ENCODE measurements at places on chromosomes 5 and 9.

DNA sequence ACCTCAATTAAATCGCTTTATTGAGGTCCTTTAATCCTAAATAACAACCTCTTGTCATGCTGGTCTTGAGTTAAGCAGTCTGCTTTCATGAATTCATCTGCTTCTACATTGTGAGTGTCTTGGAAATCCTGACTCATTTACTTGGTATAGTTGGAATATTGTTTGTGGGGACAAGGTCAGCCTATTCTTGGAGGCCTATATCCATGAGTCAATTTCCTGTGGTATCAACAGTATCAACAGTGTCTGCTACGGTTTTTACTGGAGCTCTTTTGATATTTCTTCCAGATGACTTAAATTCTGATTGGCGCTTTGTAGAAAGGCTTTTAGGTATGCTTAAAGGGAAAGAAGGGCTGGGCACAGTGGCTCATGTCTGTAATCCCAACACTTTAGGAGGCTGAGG lies 71.2 kb upstream of the PARP8 start:
- DNase-seq, result no peak

- DNase-seq, result no peak
Measured at GRCh38 chr5:126189862-126190261, 233.3 kb upstream of the GRAMD2B start.

GRCh38 chr9:126205265-126205664 lies 121.4 kb upstream of the MVB12B start:
- DNase-seq, result no peak

GRCh38 chr5:20445326-20445860 lies 457.4 kb upstream of the CDH18 start:
- no peak for DNase-seq

DNA sequence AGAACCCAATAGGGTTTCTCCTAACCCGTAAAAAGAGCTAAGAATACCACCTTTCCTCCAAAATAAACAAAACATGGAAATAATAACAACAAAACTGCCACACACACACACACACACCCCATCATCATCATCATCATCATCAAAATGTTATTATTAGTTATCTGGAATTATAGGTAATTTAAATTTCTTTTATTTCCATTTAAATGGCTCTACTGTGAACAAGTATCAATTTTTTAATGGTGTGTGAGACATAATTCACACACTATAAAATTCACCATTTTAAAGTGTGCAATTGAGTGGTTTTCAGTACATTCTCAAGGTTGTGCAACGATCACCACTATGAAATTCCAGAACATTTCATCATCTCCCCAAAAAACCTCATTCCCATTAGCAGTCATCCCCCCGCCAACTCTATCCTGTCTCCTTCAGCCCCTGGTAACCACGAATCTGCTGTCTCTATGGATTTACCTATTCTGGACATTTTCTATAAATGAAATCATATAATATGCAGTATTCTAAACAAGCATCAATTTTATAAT lies 172.7 kb downstream of the ROR2 start:
- no peak for DNase-seq

- no peak for DNase-seq
Measured at GRCh38 chr5:123412206-123412605, 11.0 kb downstream of the CEP120 start.

- no peak for DNase-seq
Measured at GRCh38 chr5:79851391-79851863, 139.6 kb downstream of the MTX3 start.

- DNase-seq, result no peak
Measured at GRCh38 chr9:137833721-137834613, 43.6 kb upstream of the CACNA1B start.

GRCh38 chr9:115445655-115446054 lies 327.7 kb upstream of the TNC start:
- no peak for DNase-seq

DNA sequence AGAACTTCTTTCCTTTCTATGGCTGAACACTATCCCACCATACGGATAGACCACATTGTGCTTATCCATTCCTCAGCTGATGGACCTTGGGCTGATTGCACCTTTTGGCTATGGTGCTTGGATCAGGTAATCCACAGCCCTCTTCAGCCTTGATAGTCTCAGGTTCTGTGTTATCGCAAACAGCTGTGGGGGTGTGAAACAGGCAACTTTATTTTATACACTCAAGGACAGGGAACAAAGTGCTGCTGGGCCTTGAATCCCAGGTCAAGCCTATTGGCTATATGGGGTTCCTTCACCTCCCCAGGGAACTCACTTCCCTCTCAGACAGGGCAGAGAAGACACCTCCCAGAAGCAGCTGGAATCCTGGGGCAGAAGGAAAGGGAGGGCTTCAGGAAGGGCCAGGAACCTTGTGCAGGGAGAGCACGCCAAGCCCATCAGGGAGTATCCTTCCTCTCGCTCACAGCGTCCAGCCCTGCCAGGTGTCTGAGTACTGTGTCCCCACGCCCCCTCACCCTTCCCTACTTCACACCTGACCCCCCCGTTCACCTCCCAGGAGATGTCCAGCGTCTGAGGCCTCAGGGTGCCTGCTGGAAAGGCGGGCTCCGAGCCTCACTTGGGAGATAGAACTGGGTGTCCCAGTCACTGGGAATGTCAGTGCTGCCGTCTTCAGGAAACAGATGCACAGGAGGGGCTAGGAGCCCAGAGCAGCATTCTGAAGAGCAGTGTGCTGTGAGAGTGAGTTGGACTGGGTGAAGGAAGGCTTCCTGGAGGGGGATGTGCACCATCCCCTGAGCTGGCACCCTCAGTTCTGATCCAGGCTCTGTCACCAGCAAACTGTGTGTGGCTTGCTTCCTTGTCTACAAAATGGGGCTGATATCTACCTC lies 32.8 kb downstream of the AFAP1L1 start:
- DNase-seq, result no peak

GRCh38 chr9:81847181-81847915 lies 80.9 kb upstream of the SPATA31D4 start:
- DNase-seq, result no peak

- DNase-seq, result no peak
Measured at GRCh38 chr9:13278023-13278367, 1.5 kb downstream of the MPDZ start.

DNA sequence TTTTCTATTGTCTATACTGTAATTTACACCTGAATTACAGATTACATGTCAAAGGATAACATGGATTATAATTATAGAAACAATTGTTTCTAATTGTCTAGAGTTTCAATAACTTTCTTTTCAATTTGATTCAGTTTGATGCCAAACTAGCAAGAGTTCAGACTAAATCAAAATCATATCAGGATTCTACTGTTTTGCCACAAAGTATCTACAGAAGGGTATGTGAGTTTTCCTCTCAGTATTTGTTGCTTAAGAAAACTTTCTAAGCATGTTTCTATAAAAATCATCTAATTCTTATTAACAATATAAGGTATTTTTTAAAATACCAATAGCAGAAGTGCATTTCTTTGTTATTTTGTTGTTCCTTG lies 12.5 kb downstream of the SELENOP start:
- no peak for DNase-seq

DNA sequence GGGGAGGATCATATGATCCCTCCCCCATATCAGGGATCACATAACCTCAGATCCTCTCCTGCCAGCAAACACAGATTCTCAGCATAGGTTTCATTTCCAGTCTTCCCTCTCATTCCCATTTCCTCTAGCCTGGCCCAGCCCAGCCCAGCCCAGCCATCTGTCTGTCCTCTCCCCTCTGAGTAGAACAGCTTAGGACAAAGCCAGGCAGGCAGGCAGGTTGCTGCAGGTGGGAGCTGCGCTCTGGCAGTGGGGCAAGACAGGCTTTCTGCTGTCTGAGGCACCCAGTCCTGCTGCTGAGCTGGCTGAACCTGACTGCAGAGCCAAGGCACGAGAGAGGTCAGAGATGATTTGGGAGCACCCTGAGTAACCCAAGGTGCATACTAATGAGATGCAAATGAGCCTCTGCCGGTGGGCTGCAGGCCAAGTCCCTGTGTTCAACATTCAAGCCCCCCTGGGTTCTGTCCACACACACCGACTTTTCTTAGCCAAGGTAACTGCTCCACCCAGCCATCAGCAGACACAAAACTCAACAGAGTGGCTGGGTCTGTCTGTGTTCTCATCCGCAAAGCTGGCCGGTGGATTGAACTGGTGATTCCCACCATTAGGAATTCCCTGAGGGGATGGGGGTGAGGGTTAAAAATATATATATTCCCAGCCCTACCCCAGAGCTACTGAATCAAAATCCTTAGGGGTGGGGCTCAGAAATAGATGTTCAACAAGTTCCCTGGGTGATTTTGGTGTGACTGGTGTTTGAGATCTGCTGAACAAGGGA lies 9.1 kb downstream of the FAT2 start:
- no peak for DNase-seq

DNA sequence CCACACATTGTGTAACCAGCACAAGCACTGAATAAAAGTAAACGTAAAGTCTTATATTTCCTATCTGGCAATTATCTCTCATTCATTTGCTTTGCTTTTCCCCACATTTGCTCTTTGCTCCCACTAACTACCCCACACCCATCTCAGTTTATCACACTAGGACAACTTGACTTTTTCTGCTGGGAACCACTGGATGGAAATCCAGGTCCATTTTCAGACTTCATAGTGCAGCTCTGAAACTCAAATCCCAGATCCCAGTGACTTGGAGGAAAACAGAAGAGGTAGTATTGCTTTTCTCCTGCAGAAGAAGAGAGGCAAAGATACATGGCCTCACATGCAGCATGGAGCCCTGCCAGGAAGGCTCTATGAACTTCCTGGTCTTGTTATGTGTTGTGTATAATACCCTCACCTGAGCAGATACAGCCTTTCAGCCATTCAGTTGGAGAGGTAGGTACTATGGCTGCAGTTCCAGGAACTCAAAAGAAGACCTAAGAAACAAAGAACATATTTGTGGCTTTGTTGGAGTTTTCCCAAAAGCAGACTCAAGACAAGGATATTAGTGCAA lies 90.0 kb upstream of the NIPBL start:
- no peak for DNase-seq

GRCh38 chr5:95382801-95383200 lies 8.4 kb upstream of the FAM81B start:
- DNase-seq, result no peak

Measured in NCI-H460 (cell line).